RPMI7951 (cell line): ENCODE measurements at places on chromosomes 5 and 9. TPM values are rescaled to one million over a fixed set of nuclear protein-coding genes. Genes with fewer than 3 reads are reported as not detected.

DNA sequence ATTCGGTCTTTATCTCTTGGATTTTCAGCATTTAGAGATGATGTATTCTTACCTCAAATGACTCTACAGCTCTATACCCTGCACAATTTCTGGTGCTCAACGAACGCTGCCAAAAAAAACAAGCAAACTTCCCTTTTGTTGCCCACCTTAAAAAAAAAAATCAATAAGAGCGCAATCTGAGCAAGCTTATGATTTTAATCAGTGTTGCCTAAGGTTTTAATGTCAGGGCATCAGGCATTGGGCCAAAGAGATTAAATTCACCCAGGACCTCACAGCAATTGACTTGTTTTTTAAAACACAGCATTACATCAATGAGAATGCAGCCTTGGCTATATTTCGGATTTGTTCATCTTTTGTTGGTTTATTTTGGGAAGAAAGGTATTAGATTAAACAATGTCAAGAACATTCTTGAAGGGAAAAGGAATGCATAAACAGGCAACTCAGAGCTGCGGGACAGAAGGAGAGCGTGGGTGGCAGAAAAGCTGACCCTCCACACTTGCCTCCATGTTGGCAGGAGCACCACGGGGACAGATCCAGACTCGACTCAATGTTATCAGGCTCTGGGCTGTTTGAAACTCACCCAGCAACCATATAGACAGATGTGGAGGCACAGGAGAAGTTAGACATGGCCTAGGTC is 127.5 kb upstream of the DAPK1 start:
- no peak for DNase-seq

Gene ZBTB26
- 1.9 and 2.9 TPM in 2 replicates for total RNA-seq

GRCh38 chr5:136164226-136164625 is 28.7 kb downstream of the SMIM32 start:
- no peak for DNase-seq

- DNase-seq, result no peak
Measured at GRCh38 chr9:134272302-134273023, 53.8 kb upstream of the RXRA start.

DNA sequence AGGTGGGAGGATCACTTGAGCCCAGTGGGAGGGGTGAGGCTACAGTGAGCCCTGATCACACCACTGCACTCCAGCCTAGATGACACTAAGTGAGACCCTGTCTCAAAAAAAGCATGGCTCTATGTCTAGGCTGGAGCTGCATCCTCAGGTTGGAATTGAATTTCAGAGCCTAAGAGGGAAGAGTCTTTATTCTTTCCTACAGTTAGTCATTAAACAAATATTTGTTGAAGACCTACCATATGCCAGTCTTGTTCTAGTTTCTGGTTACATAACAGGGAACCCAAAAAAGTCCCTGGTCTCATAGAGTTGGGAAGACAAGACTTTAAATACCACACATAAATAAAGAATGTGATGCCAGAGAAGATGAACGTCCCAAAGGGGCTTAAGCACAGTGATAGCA is 6.9 kb upstream of the GRPEL2 start:
- DNase-seq, result no peak

- no peak for DNase-seq
Measured at GRCh38 chr9:133701981-133702797, 36.0 kb downstream of the SARDH start.

Gene SYK
- not detected in 2 replicates for total RNA-seq

Gene DNAJC21
- total RNA-seq, result 23.3 and 25.1 TPM in 2 replicates

DNA sequence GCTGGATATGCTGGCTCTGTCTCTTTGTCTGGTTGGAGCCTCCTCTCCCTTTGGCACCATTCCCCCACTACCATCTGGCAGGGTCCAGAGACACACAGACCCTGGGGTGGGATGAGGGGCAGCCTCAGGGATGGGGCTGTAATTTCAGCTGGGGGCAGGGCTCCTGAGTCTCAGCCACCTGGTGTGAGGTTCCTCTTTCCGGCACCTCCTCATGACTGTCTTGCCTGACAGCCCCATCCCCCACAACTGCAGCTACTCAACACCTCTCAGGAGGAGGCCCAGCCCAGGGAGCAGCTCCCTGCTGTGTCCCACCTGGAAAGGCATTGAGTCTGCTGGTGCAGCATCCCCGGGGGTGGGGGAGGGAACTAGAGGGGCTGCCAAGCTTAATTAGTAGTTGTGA is 11.7 kb upstream of the RPS14 start:
- DNase-seq, result no peak

DNA sequence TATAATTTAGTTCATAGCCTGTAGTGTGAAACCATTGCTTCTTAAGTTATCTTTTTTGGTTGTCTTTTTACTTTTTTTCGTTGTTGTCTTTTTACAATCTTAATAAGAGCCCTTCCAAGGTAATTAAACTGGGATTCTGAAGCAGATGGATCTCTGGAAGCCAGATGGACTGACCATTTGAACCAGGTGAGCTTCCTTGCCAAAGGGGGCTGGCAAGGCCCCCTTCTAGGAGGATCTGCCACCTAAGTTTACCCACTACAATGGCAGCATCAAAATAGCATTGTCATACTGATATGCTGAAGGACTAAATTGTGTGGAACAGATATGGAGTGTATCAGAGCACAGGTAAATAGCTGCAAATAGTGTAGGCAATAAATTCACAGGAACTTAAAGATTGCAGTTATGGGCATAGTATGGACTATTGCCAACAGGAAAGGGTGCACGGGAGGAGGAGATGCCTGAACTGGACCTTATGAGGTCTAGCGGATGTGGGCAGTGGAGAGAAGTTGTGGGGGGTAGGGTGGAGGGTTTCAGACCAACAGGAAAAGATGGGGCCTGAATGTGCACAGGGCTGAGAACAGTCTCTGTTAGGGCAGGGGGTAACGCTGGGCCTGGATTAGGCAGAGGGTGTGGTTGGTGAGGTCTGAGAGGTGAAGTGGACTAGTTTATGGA is 61.5 kb upstream of the CTXN3 start:
- DNase-seq, result no peak

DNA sequence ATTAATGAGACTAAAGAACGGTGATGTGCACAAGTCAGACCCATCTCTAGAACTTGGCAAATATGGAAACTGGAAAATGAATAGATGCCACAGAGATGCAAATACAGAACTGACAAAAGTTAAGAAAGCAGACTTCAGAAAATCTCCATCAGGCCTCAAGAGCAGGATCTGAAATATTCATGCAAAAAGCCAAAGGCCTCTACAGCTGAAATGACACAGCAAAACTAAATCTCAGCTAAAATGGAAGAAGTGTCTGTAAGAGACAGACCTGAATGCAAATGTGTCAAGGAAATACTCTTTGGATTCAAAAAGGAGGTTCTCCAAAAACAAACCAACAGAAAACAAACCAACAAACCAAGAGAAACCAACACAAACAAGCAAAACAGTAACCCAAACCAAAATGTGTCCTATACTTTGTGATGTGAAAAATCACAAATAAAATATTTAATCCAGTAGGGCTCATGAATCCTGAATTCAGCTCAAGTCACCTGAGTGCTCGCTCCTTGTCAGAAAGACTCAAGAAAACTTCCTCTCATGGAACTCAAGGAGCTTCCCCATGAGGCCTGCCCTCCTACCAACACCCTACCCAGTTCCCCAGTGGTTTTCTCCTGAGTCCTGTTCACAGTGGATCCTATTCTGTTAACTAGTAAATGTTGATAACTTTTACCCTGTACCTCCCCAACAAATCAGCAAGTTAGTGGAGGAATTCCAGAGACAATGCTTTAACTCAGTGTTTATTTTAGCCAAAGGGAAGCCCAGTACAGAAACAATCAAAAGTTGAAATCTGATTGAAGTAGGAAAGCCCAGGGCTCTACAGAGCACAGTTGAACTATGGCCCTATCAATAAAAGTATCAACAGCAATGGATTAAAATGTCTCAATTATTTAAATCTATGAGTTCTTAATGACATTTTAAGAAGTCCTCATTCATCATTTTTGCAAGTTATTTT is 14.6 kb downstream of the MRPS27 start:
- DNase-seq, result no peak

DNA sequence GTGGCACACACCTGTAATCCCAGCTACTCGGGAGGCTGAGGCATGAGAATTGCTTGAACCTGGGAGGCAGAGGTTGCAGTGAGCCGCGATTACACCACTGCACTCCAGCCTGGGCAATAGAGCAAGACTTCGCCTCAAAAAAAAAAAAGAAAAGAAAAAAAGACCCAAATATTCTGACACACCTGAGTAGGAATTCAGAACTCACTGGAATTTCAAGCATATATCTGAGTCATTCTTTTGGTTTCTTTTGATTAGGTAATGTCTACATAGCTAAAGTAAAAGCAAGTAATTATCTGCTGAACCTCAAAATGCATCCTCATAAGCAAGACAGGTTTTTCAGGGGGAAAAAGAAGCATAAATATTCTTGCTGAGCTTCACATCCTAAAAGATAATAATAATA is 35.9 kb downstream of the ANKRD31 start:
- no peak for DNase-seq

Gene LCN12
- total RNA-seq, result not detected in 2 replicates
